NCI-H1436 (cell line): ENCODE measurements at places on chromosomes 1 and 21.

- no peak for DNase-seq
Measured at GRCh38 chr1:101363891-101364318, 127.1 kb downstream of the S1PR1 start.

GRCh38 chr1:164667001-164667400 is 108.0 kb downstream of the PBX1 start:
- DNase-seq = no peak

- DNase-seq = no peak
Measured at GRCh38 chr1:110455151-110455550, 4.2 kb downstream of the PROK1 start.

GRCh38 chr1:235051521-235051920 is 77.1 kb downstream of the TOMM20 start:
- DNase-seq = no peak

- DNase-seq = no peak
Measured at GRCh38 chr1:51933344-51933743, 54.8 kb upstream of the NRDC start.

DNA sequence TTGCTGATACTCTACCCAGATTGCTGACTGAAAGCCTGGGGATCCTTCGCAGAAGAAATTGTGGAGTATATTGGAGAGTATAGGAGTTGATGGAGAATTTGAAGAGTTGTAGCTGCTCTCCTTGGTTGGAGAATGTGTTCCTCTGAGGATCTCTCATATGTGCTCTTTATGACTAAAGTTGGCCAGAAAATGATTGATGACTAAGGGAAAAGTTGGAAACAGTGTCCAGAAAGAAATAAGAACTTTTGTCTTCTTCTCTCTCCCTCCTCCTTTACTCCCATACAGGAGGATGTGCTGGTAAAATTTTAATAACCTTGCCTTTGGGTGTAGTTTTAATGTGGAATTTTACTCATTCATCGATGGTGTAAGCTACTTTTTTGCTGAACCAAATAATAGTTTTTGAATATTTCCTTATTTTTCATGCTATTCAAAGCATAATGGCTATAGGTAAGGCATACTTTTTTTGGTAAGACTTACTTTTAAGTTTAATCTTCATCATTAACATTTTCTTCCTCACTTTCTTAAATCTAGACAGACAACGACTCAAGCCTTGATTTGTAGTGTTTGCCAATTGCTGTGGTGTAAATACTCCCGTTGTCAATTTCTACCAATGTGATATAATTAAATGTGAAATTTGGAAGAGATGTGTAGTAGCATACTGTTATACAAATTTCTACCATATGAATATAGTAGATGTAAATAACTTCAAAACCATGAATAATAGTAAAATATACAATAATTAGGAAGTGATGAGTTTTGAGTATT is 13.7 kb downstream of the C1orf141 start:
- DNase-seq = no peak

GRCh38 chr1:45880930-45881329 is 77.5 kb downstream of the MAST2 start:
- DNase-seq = no peak

DNA sequence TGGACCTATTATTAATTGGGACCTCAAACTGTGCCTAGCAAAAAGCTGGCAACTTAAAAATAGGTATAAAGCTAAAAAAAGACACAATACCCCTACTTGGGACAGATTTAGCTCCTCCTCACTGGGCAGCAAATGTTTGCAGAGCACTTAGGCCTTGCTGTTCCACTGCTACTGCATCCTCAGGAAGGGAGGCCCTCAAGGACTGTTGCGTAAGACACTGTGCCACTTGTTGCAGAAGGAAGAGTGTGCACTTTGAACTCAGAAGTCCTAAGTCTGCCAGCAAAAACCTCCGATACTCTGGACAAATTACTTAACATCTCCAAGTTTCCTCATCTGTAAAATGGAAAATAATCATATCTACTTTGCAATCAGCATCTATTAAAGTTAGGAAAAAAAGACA is 322.9 kb downstream of the BARHL2 start:
- no peak for DNase-seq

- DNase-seq = no peak
Measured at GRCh38 chr1:94039871-94040569, 80.9 kb downstream of the ABCA4 start.

- no peak for DNase-seq
Measured at GRCh38 chr1:167512046-167512654, 6.2 kb downstream of the CD247 start.

DNA sequence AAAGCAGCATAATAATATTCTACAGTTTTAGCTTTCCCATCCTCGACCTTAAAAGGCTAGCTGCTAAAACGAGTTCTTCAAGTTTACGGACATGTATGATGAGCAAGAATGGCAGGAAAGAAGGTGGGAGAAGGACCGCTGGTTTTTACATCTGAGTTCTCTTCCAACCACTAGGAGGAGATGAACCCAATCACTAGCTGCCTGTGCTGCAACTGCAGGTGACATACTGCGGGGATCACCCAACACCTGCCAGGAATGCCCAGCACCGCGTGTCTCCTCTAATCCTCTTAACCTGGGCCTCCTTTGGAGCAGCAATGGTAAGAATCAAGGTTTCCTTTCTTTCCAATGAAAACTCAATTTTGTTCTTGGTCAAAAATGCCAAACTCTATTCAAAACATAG is 23.5 kb downstream of the TOR3A start:
- DNase-seq = no peak

GRCh38 chr1:101511202-101511891 is 274.5 kb downstream of the S1PR1 start:
- no peak for DNase-seq

DNA sequence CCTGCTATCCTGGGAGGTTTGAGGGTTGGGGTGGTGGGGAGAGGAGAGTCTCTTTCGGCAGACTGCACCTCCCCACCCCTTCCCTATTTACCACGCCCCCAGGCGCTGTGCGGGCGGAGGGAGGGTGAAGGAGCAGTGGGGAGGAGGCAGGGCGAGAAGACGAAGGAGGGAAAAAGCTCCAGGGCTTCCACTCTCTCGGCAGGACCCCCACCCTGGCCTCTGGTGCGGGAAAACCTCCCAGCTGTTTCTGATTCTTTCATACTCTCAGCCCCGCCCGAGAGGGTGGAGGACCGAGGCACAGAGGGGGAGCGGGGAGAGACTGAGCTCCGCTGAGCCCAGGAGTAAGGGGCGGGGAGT is 866 bp upstream of the WNT2B start:
- no peak for DNase-seq

DNA sequence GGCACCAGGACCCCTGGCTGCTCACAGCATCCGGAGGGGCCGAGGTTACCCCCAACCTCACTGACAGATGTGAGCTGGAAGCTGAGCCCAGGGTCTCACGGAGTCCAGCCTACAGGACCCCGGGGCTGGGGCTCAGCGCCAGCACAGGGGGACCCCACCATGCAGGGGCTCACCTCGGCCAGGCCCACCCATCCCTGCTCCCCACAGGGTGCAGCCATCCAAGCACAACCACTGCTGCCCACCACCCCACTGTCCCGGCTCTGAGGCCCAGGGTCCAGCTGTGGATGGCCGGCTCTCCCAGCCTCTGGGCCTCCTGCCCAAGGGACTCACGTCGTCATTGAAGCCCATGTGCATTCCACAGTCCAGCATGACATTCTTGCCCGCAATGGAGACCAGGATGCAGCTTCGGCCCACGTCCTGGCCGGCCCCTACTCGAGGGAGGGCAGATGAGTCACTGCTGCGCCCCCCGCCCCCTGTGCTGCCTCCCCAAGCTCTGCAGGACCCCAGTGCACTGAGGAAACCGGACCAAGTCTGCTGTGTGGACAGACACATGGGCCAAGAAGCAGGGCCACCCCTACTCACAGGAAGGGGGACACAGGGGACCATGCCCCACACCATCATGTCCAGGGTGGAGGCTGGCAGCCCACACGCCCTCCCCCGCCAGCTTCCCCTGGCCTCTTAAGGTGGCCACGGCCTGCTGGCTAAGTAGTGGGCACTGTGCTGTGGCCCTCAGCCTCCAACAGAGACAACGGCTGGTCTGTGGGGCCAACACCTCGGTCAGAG is 3.6 kb downstream of the INTS11 start:
- no peak for DNase-seq

DNA sequence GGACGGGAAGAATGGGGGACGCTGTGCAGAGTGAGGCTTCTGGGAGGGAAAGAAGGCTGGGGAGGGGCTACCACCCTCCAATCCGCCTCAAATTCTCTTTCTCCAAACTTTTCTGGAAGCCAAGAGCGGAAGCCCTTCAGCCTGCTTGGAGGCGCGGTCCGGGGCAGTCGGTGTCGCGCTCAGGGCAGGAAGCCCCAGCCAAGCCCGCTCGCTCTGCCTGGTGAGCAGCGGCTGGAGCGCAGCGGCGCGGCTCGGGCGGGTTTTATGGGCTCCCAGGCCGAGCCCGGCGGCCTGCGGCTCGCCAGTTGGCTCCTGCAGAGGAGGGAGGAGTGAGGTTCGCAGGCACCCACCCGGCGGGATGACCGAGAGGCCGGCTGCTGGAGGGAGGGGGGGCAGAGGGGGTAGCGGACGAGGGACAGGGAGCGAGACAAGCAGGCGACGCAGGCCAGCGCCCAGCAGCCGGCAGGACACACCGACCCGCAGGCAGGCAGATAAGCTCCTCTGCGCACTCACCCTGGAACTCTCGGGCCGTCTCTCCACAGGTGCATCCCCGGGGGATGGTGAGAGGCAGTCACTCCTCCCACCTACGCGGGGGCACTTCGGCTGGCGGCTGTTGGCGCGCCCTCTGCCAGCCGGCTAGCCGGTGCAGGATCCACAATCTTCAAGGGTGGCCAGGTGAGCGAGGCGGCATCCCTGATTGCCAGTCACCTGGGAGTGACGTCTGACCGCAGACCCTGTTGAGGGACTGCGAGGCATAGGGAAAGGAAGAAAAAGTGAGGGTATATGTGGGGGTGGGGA is at the start of gene AVPR1B:
Gene AVPR1B, minus strand, starts transcription at position 238 of the 798 bp plus-strand sequence. CDS start 498 bp downstream, outside the sequence.
- peak; percentile 64 for DNase-seq

GRCh38 chr1:193260056-193260745 is 73.8 kb upstream of the B3GALT2 start:
- DNase-seq = no peak

DNA sequence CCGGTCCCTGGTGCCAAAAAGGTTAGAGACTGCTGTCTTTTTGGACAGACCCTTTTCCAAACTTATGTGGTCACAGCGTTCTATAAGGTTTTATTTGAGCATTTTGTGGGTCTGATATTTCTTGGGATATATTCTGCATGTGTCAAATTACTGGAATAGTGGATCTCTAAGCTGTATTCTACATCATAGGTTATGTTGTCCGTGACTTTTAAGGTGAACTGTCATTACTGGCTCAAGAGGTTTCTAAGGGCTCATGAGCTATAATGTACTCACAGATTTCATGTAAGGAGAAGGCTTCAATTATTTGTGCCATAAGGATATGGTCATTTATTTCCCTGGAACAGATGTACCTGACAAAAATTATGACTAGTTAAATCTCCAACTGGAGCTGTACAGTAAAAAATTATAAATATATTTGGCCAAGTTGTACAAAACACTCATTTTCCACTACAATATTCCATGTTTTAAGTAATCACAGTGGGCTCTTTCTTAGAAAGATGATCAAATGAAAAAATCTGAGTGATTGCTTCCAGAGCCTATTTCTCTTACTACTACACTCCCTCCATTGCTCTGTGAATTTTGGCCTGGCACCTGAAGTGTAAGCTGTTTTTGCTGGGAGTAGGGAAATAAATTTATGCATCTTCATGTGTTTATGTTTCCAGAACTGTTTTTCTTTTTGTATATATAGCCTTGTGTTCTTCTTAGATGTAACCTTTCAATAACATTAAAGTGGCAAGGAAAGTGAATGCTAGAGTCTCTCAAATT is 538.1 kb upstream of the ZRANB2 start:
- DNase-seq = no peak

DNA sequence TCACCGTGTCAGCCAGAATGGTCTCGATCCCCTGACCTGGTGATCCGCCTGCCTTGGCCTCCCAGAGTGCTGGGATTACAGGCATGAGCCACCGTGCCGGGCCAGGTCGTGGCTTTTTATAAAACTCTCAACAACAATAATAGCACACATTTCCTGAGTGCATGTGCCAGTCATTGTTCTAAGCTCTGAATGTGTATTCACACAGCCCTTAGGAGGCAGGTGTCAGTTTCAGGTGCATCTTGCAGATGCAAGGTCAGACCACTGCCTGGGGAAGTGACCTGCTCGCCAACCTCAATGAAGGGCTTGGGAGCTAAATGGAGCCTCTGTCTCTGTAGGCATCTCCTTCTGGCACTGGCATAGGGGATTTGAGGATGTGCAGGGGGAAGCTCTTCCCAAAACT is 1.6 kb upstream of the LEFTY2 start:
- DNase-seq = no peak

GRCh38 chr21:38597421-38597820 is 99.1 kb upstream of the ERG start:
- no peak for DNase-seq

DNA sequence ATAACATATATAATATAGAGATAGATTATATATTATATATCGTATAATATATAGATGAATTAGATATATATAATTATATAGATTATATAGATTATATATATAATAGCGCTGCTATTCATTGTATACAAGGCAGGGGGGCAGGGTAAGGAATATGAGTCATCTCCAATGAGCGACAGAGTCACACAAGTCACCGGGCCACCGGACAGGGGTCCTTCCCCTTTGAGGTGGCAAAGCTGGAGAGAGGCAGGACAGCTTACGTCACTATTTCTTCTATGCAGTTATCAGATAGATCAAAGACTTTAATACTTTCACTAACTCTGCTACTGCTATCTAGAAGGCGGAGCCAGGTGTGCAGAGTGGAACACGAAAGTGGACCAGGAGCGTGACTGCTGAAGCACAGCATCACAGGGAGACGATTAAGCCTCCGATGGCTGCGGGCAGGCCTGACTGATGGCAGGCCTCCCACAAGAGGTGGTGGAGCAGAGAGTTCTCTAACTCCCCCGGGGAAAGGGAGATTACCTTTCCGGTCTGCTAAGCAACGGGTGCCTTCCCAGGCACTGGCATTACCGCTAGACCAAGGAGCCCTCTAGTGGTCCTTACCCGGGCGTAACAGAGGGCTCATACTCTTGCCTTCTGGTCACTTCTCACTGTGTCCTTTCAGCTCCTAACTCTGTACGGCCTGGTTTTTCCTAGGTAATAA is 2154.7 kb downstream of the MRPL39 start:
- DNase-seq = peak; percentile 31

GRCh38 chr1:248791010-248791409 is 34.7 kb downstream of the SH3BP5L start:
- no peak for DNase-seq

- DNase-seq = no peak
Measured at GRCh38 chr1:76075877-76076276, 1.3 kb downstream of the ST6GALNAC3 start.

GRCh38 chr1:150530491-150531159 is 15.1 kb downstream of the FALEC start:
- no peak for DNase-seq

- DNase-seq = peak; percentile 31
Measured at GRCh38 chr1:210915890-210916507, 217.9 kb downstream of the KCNH1 start.
